Uterine smooth muscle cell (primary cell): ENCODE measurements at places on chromosomes 2 and 18. TPM values are rescaled to one million over a fixed set of nuclear protein-coding genes. Genes with fewer than 3 reads are reported as not detected.

Gene TFCP2L1
- total RNA-seq, result under 0.01 TPM in 2 replicates

Gene AGXT
- total RNA-seq, result under 0.01 TPM in 1 of 2 replicates, not detected in the other

Gene RRM2
- total RNA-seq, result 21.0 and 76.0 TPM in 2 replicates

Gene GRHL1
- total RNA-seq, result under 0.01 and 0.37 TPM in 2 replicates

Gene MROH2A
- not detected in 2 replicates for total RNA-seq

Gene KCNE4
- 12.6 and 13.9 TPM in 2 replicates for total RNA-seq

Gene IL18R1
- 0.12 and 0.33 TPM in 2 replicates for total RNA-seq

Gene ENOSF1
- total RNA-seq, result 31.5 and 32.5 TPM in 2 replicates

Gene PTCD3
- 93.4 and 109 TPM in 2 replicates for total RNA-seq

Gene MYL1
- total RNA-seq, result not detected in 2 replicates

Gene CHRNA1
- total RNA-seq, result not detected in 2 replicates

Gene USP14
- total RNA-seq, result 36.1 and 38.6 TPM in 2 replicates

Gene LONRF2
- 6.5 and 7.6 TPM in 2 replicates for total RNA-seq

Gene SPHKAP
- total RNA-seq, result 1.2 and 4.0 TPM in 2 replicates

Gene ATG16L1
- total RNA-seq, result 33.6 and 53.6 TPM in 2 replicates

Gene ERLEC1
- total RNA-seq, result 123 and 137 TPM in 2 replicates

Gene PIEZO2
- total RNA-seq, result 0.12 and 0.44 TPM in 2 replicates

Gene CLEC4F
- total RNA-seq, result not detected in 2 replicates

Gene KIAA2012
- not detected in 2 replicates for total RNA-seq

Gene TP53I3
- 31.3 and 65.1 TPM in 2 replicates for total RNA-seq

Gene CRYGD
- not detected in 2 replicates for total RNA-seq

Gene EN1
- under 0.01 TPM in 1 of 2 replicates, not detected in the other for total RNA-seq

Gene ICA1L
- 6.2 and 6.4 TPM in 2 replicates for total RNA-seq

Gene GLI2
- 4.9 and 5.1 TPM in 2 replicates for total RNA-seq

Gene DOK6
- 1.2 and 2.7 TPM in 2 replicates for total RNA-seq

Gene SLC16A14
- total RNA-seq, result 2.2 and 3.5 TPM in 2 replicates

Gene RPS27A
- 683 and 741 TPM in 2 replicates for total RNA-seq

Gene CCDC102B
- 13.4 and 13.5 TPM in 2 replicates for total RNA-seq

Gene FSIP2
- 0.12 and 0.22 TPM in 2 replicates for total RNA-seq

Gene MALL
- 18.1 and 59.2 TPM in 2 replicates for total RNA-seq

Gene SERPINB13
- total RNA-seq, result not detected in 2 replicates

Gene C2orf69
- 13.4 and 21.8 TPM in 2 replicates for total RNA-seq
